Stimulated activated CD8-positive, alpha-beta memory T cell treated with anti-CD3 and anti-CD28 coated beads, Interleukin-4, amount 100 ng/mL, for 4 hours (primary cell): ENCODE measurements at places on chromosomes 5 and 9.

DNA sequence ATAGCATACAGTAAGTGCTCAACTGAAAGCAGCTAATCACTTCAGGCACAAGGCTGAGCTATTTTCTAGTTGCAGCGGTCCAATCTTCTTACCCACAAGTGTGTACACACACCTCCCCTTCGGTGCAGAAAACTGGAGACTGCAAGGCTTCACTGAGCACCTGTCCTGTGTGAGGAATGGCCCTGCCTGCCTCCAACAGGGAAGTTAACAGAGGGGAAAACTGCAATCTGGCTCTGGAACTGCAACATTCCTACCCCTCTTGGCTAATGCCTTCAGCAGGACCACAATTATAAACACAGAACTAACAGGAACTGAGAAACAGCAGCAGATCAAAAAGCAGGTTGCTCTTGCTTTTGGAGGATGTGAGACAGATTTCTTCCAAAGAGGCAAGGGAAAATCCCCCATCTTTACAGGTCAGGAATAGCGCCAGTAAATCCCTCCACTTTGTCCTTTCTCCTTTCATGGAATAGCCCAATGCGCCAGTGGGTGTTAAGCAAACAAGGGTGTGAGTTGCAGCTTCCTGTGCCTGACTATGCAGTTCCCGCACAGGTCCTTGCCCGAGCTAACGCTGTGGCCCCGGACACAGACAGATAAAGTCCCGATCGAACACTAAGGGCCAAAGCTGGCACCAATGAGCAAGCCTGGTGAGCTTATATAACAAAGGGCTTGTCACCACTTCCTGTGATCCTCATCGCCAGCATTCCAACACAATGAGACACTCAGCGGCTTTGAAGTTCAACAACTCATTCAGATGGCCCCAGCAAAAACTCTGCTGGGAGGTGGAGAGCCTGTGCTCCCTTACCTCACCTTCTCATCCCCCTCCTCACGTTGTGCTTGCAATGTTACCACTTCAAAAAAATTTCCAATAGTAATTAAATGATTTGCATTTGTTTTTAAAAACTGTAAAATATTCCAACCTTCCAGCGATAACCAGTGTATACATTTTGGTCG lies 21.5 kb downstream of the SHB start:
- DNase-seq = no peak

GRCh38 chr5:163460562-163461171 lies at the start of gene HMMR:
Gene HMMR (plus strand): TSS chr5:163460632. CDS start chr5:163460693, 61 bp downstream.
- DNase-seq = no peak

GRCh38 chr5:111603446-111603827 lies 91.1 kb upstream of the STARD4 start:
- DNase-seq = no peak

DNA sequence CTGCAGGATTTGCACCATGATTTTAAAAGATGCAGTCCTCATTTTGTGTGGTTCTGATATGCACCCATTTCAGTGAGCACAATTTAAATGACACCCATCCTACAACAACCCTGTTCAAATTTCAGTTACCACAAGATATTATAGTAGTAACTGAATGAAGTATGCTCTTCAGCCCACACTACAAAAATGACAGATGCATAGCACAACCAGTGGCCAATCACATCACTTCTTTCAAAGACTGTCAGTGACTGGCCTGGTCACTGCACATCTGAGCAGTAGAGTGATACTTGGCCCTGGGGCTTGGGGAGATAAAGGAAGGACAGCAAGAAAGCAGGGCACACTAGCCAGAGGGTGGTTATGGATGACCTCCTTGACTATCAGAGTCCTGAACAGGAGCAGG lies 19.8 kb upstream of the IFNK start:
- DNase-seq = no peak

GRCh38 chr9:124730772-124731171 lies 40.3 kb downstream of the NR6A1 start:
- DNase-seq = no peak

GRCh38 chr9:114549697-114550330 lies 37.8 kb upstream of the ATP6V1G1 start:
- DNase-seq = no peak

DNA sequence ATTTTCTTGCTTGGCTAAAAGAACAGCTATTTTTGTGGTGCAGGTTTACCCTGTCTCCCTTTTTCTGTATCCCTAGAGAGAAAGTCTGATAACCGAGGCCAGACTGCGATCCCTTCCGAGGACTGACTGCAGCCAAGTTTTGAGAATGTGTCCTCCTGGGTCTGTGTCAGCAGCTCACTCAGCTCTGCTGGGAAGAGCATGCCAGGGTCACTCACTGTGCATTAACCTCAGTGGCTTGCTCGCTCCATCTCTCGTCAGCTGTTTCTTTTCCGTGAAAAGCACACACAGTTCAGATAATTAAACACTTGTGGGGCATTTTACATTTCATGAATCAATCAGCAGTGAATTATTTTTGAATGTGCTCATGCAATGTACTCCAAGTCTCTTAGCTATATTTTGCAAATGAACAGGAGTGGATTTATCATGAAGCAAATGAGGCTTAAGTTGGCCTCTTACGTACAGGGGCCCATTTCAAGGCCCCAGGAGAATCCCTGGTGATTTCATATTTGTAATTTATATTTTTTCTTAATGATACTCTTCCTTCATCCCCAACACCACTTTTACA lies 252.1 kb downstream of the SMARCA2 start:
- DNase-seq = no peak
